ENCODE measurements at places on chromosomes 3 and 15.

- DNase-seq: no peak
- no peak overlapping the region for H3K4me3 ChIP-seq
- H3K36me3 ChIP-seq: peaks cover 2% of the 10 kb centered on the region
- no peaks in the 10 kb centered on the region for H3K4me1 ChIP-seq
- H3K27ac ChIP-seq: no peak overlapping the region
- H3K27me3 ChIP-seq: peaks cover 18% of the 10 kb centered on the region
These were observed 32.2 kb downstream of the RPLP1 start for GRCh38 chr15:69484837-69485236.

GRCh38 chr3:123780656-123781055 lies 103.5 kb downstream of the MYLK start:
- H3K27ac ChIP-seq: no peak overlapping the region
- H3K36me3 ChIP-seq: no peaks in the 10 kb centered on the region
- no peak for DNase-seq
- H3K27me3 ChIP-seq: peaks cover 2% of the 10 kb centered on the region
- no peak overlapping the region for H3K4me3 ChIP-seq

DNA sequence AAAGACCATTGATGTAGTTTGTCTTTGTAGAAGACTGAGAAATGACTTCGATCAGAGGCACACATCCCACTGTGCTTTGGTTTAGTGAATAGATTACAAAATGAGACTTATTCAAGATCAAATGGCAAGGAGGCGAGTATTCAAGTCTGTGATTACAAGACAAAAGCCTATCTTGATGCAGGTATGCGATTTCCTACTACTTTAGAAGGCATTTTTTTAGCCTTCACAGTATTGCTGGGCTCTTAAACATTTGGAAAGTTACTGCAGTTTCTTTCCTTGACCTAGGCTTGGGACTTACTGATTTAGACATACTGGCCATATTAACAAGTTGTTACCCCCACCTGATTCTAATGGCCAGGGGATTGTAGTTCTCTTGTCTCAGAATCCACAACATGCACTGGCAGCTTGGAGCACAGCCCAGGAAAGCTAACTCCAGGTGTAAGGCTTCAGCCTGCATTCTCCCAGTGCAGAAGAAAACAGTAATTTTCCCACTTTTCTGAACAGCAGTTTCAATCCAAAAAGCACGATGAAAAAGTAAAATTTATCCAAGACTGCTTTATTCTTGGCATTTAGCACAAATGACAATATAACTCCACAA lies 311.6 kb downstream of the EPHA6 start:
- H3K27ac ChIP-seq: no peak overlapping the region
- no peak for DNase-seq
- H3K4me3 ChIP-seq: no peak overlapping the region
- H3K27me3 ChIP-seq: no peaks in the 10 kb centered on the region
- no peaks in the 10 kb centered on the region for H3K36me3 ChIP-seq

GRCh38 chr3:123779655-123780231 lies 104.4 kb downstream of the MYLK start:
- no peak for DNase-seq
- no peak overlapping the region for H3K4me3 ChIP-seq
- H3K27me3 ChIP-seq: no peaks in the 10 kb centered on the region
- H3K4me1 ChIP-seq: no peaks in the 10 kb centered on the region
- no peak overlapping the region for H3K27ac ChIP-seq
- H3K36me3 ChIP-seq: no peaks in the 10 kb centered on the region

GRCh38 chr3:106366352-106366751 lies 497.5 kb upstream of the CBLB start:
- H3K36me3 ChIP-seq: no peaks in the 10 kb centered on the region
- no peak overlapping the region for H3K27ac ChIP-seq
- H3K4me1 ChIP-seq: peaks cover 7% of the 10 kb centered on the region
- no peaks in the 10 kb centered on the region for H3K27me3 ChIP-seq
- DNase-seq: no peak
- no peak overlapping the region for H3K4me3 ChIP-seq

- no peak overlapping the region for H3K27ac ChIP-seq
- H3K4me3 ChIP-seq: no peak overlapping the region
- DNase-seq: no peak
- H3K4me1 ChIP-seq: peaks cover 2% of the 10 kb centered on the region
- peaks cover 4% of the 10 kb centered on the region for H3K27me3 ChIP-seq
- no peaks in the 10 kb centered on the region for H3K36me3 ChIP-seq
These were observed 146.9 kb upstream of the PTPRG start for GRCh38 chr3:61414456-61414855.

DNA sequence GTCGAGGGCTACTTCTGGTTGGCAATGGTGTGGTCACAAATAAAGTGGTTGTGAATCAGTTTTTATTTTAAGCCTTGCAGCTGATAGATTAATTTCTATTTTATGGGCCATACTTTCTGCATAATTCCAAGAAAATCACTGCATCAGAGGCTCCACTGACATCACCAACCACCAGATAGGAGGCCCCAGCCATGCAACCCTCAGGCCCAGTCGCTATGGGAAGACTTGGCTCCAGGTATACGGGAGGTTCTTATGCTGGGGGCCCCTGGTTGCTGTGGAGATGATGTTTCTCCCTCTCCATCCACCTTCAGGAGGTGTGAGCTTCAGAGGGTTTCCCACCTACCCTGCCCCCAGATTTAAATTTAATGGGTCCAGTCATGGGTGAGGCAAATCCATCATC lies 57.4 kb downstream of the ISG20 start:
- no peaks in the 10 kb centered on the region for H3K4me1 ChIP-seq
- no peak for DNase-seq
- H3K4me3 ChIP-seq: no peak overlapping the region
- H3K27ac ChIP-seq: no peak overlapping the region
- no peaks in the 10 kb centered on the region for H3K36me3 ChIP-seq
